ENCODE measurements at places on chromosomes 4 and X.

DNA sequence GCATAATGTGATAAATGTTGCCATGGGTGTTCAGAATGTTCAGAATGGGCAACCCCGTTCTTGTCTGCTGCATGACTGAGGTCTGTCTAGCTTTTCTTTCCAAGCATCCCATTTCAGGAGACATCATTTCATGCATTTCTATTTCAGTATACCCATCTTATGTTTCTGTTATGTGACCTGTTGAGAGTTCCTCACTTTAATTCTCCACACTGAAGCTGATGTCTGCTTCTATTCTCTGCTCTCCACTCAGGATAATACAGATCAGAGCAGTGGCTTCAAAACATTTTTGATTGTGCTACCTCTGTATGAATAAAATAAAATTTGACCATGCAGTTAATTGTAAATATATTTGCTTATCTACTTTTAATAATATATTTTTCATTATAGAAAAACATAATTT, 398.6 kb downstream of the ARHGAP24 start:
- no peak for DNase-seq

DNA sequence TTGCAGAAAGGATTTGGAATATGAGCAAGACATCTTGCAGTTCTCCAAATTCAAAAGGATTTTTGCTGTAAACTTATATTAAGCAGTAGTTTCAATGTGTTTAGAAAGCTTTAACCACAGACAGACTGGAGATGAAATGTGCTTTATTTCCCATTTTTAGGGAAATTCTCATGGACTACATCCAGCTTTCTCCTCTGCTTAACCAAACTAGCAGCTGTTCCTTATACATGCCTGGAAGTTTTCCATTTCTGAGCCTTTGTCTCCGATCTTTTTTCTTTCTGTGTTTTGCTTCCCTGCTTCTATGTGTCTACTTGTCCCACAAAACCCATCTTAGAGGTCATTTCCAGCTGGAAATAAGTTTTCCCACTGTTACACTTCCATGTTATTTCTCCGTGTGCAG, 41.6 kb downstream of the TMA16 start:
- no peak for DNase-seq

GRCh38 chr4:55912249-55912648, 36.5 kb upstream of the CEP135 start:
- no peak for DNase-seq

DNA sequence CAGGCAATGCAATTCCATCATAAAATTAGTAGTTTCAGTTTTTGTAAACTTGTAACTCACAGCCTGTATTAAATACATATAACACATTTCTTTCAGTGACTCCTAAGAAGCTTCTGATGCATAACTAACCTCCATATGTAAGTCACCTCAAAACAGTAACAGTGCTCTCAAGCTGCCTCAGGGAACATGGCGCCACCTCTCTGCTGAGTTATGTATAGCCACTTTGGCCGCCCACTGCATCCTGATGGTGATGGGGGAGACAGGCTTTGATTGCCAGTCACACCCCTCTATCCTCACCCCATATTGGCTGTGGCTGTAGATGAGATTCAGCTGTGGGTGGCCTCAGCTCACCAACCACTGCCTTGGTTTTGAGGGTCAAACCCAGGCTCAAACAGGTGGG, 54.3 kb downstream of the LRBA start:
- peak; percentile 22 for DNase-seq
